Renal cortical epithelial cell (primary cell): ENCODE measurements at places on chromosomes 6 and 20. TPM values are rescaled to one million over a fixed set of nuclear protein-coding genes. Genes with fewer than 3 reads are reported as not detected.
A peak's percentile ranks its signal among the peaks of the same experiment; 100 is the strongest.

Gene SLC17A3
- 5.6 and 30.0 TPM in 2 replicates for total RNA-seq

Gene APOBEC2
- total RNA-seq, result not detected in 2 replicates

Gene FRK
- 21.7 and 44.4 TPM in 2 replicates for total RNA-seq

Gene DDO
- 4.8 and 7.3 TPM in 2 replicates for total RNA-seq

Gene DEFB119
- total RNA-seq, result not detected in 2 replicates

Gene CDSN
- total RNA-seq, result under 0.01 and 0.05 TPM in 2 replicates

Gene CNR1
- total RNA-seq, result 3.3 and 9.9 TPM in 2 replicates

Gene DNPH1
- total RNA-seq, result 37.1 and 81.6 TPM in 2 replicates

Gene PRICKLE4
- 0.52 and 1.7 TPM in 2 replicates for total RNA-seq

Gene BHLHE23
- not detected in 2 replicates for total RNA-seq

Gene MYBL2
- 0.80 and 14.2 TPM in 2 replicates for total RNA-seq

- DNase-seq, result peak; percentile 63
These were observed 3.1 kb upstream of the CEBPB start for GRCh38 chr20:50187403-50188051.

DNA sequence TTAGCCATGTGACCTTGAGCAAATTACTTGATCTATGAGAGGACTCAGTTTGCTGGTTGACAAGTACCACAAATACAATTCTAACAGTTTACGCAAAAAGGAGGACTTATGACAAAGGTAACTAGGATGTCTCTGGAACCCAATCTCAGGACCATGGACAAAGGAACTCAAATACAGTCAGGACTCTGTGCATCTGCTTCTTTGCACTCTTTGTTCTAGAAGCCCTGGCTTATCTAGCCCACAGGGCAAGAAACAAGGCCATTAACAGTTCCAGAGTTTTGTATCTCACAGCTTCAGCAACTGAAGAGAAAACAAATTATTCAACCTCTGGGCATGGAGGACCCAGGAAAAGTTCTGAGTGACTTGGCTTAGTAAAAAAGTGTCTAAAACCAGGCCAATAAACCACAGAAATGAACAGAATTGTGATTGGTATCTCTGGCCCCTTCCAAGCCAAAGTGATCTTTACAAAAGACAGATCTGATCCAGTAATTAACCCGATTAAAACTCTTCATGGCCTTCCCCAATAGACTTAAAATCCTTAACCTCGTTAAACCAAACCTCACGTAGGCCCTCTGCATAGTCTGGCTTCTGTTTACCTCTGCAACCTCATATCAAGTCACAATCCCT, 5.9 kb downstream of the WASF1 start:
- no peak for DNase-seq

- DNase-seq, result no peak
These were observed 884 bp downstream of the ECT2L start for GRCh38 chr6:138796771-138797170.

DNA sequence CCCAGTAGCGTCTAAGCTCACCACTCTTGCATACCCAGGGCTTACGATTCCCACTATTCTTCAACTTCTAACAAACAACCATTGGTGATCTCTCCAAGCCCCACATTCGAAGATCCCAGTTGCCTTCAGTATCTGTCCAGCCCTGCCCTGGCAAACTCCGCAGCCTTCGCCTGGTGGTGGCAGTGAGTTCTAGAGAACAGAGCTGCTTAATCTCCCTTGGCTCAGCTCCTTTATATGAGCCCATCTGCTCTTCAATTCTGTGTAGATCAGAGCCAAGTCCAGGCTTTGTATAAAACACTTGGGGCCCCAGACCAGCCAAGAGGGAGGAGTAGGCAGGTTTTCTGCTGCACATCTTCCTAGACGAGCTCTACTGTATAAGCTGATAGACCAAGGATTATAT, 193.3 kb downstream of the PHACTR1 start:
- DNase-seq, result no peak

DNA sequence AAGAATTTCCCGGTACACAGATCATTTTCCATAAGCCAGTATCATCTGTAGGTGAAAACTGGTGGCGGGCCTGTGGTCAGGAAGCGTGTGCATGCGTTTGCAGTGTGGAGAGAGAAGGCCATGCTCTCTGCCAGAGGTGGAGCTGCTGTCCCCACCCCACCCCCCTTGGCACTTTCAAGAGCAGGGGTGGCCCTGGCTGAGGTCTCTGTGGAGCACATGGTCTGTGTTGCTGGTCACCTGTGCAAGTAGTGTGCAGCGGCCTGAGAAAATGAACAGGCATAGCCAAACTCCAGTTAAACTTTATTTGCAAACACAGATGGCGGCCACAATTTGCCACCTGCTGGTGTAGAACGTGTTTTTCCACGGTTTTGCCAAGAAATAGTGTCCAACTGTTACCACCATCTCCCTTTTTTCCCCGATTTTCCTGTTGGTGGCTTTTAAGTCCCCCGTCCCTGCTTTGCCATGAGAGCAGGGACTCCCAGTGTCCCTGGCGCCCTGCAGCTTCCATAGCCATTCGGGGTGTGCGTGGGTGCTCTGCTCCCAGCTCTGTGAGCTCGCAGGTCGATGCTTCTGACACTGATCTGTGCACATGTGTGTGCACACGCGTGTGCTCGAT, 2.5 kb downstream of the ADRM1 start:
- DNase-seq, result peak; percentile 18

GRCh38 chr6:125554456-125554855, 195.0 kb upstream of the HEY2 start:
- DNase-seq, result no peak

GRCh38 chr20:19654921-19655320, 103.1 kb upstream of the RIN2 start:
- no peak for DNase-seq

DNA sequence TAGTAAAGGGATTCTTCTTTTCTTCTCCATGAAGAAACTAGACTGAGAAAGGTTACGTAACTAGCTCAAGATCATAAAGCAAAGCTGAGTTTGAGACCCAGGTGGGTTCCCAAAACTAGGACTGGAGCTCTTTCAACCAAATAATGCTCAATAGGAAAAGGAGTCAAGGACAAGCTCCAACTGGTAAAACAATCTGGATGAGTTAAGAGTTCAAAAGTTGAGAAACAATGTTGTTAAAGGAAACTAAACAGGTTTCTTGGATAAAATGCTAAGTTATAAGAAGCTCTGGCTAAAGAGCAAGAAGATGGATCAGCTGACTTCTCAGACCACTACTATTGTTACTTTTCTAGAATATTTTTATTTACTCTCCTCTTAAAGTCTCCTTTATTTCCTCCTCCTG, 137.3 kb downstream of the MMS22L start:
- DNase-seq, result no peak

DNA sequence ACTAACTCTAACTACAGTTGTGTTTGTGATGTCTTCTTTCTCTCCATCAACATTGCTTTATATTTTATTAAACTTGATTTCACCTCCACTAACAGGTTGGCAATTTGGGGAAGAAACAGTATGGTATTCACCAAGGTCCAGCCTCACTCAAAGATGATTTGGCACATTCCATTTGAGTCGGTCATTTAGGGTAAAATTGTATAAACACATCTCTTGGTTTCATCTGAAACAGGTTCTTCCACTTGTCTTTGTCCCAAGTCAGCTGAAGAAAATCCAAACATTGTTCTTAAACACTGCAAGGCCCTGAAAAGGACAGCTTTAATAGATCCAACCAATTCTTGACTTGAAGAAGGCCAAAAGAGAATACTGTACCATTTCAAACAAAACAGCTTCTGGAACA, 104.9 kb upstream of the NT5E start:
- DNase-seq, result peak; percentile 21

GRCh38 chr6:167746975-167747374, 79.7 kb upstream of the AFDN start:
- DNase-seq, result no peak

DNA sequence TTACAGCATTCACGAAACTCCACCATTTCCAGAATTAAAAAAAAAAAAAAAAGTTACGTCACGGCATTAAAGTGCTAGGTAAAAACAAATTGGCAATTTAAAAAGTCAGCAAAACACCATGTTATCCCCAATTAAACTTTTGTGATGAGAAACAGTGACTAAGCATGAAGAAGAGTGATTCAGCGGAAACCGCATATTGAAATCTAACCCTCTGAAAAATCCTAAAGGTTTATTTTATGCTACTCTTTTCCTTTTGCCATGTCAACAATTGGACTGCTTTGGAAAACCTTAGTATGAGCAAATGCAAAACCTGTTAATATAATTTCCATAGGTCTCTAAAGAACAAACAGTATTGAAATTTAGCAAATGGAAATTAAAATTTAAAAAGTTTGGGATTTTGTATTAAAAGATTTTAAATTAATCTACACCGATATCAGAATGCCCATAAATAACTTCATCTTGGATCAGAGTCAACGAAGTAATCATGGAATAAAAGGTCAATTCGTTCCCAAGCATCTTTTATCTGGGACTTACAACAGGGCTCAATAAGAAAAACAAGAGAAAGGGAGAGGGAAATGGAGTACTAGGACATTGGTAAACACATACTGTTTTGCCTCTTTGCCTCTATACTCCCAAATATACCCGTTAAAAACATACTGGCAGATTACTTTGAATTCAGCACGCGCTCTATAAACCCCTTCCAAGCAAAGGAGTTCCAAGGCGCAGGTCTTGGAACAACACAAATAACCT, 1.1 kb downstream of the FBXO30 start:
- DNase-seq, result peak; percentile 79

DNA sequence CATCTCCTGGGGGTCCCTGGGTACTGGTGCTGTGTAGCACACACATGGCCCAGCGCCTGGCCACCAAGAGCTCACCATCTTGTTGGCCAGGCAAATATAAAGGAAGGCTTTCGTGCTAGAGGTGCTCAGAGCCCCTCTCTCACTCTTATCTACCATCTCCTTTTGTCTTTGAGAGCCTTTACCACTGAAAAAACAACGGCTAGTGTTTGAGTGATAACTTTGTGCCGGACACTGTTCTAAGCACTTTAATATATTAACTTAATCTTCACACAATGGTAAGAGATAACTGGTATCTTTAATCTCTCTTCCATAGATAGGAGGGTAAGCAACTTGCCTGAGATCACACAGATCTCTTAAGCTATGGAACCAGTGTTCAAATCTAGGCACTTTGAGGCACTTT, 21.5 kb upstream of the ARHGAP18 start:
- no peak for DNase-seq

GRCh38 chr20:58144096-58144495, 84.4 kb downstream of the ANKRD60 start:
- no peak for DNase-seq

DNA sequence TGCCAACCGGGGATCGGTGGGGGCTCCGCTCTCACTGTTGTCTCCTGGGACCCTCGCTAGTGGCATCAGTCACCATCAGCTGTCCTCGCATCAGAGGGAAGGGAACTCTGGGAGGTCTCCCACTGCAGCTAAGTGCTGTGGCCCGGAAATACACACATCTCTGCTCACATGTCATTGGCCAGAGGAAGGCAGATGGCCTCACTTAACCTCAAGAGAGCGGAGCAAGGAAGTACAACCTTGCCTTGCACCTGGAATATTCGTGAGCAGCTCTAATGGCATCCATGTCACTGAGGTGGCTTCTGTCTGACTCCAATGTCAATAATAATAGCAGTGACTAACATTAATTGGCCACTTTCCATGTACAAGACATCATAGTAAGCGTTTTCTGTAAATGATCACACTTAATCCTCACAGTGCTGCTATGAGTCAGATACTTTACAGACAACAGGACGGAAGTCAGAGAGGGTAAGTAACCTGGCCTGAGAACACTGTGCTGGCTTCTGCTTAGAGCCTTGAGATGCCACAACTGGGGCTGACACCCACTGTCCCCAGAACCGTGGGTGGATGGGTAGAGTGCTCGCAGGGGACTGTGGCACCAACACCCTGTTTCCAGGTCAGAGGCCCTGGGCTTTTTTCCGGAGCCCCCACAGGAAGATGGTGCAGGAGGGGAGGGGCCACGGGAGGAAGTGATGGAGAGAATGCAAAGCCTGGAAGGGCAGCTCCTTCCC, 6.0 kb downstream of the LHFPL5 start:
- DNase-seq, result peak; percentile 98

- no peak for DNase-seq
These were observed 24.8 kb upstream of the SPDEF start for GRCh38 chr6:34580707-34581560.

- DNase-seq, result peak; percentile 7
These were observed 1.2 kb downstream of the KAT14 start for GRCh38 chr20:18138639-18139583.

DNA sequence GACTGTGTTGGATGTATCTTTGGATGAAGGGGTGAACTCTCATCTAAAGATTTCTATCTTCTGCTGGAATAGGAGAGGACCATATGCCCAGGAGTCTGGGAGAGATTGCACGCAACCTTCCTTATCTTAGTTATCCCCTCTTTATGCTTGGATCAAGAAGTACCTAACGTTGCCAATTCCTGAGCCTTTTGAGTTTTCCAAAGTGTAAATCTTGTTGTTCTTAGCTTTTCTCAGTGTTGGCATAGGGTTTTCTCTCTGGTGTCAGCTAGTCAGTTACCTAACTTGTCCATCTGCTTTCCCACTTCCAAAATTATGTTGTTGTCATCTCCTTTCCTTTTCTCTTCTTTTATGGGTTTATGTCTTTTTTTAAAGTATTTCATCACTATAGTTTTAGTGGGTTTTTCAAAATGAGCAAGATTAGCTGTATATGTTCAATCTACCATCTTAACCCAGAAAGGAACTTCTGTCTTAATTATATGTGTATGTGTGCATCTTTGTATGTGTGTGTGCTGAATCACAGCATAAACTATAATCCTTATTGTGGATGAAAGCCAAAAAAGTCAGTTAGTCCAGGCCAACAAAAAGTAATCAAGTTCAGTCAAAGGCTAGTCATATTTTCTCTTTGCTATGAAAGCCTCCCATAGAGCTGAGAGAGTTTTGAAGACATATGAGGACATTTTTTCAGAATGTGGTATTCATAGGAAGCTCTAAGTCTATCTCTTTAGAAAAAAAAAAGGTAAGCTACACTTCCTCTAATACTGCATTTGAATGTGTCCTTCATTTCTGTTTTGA, 72.1 kb downstream of the KHDC1L start:
- no peak for DNase-seq
